CD4-positive, alpha-beta memory T cell (primary cell): ENCODE measurements at places on chromosomes 2 and 18. TPM values are rescaled to one million over a fixed set of nuclear protein-coding genes. Genes with fewer than 3 reads are reported as not detected.

ERLEC1 gene
- polyA plus RNA-seq = 37.1 TPM

DNA sequence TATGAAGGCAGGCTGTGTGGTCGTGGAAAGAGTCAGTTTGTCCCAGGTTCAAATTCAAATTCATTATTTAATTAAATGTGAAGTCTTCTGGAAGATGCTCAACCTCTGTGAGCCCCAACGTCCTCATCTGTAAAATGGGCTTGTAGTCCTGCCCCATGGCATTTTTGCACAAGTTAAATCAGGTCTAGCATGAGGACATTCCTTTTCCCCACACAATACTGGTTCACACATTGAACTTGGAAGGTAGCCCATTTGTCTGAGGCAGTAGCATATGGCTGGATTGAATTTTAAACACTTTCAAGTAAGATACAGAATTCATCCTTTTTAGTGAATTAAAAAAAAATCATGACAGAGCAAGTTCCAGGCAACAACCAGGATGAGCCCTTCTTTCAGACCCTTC, 665.4 kb upstream of the HS6ST1 start:
- no peaks in the 10 kb centered on the region for H3K4me1 ChIP-seq
- H3K36me3 ChIP-seq = no peaks in the 10 kb centered on the region
- H3K27ac ChIP-seq = no peak overlapping the region
- DNase-seq = no peak

GRCh38 chr2:233929352-233930022, 12.3 kb downstream of the TRPM8 start:
- H3K36me3 ChIP-seq = no peaks in the 10 kb centered on the region
- no peak overlapping the region for H3K4me3 ChIP-seq
- no peaks in the 10 kb centered on the region for H3K27me3 ChIP-seq
- no peaks in the 10 kb centered on the region for H3K4me1 ChIP-seq
- no peak overlapping the region for H3K27ac ChIP-seq
- no peak for DNase-seq

GRCh38 chr2:25490217-25490616, 148.5 kb upstream of the DNMT3A start:
- no peaks in the 10 kb centered on the region for H3K27me3 ChIP-seq
- no peaks in the 10 kb centered on the region for H3K4me1 ChIP-seq
- no peak overlapping the region for H3K4me3 ChIP-seq
- no peak overlapping the region for H3K27ac ChIP-seq

DNA sequence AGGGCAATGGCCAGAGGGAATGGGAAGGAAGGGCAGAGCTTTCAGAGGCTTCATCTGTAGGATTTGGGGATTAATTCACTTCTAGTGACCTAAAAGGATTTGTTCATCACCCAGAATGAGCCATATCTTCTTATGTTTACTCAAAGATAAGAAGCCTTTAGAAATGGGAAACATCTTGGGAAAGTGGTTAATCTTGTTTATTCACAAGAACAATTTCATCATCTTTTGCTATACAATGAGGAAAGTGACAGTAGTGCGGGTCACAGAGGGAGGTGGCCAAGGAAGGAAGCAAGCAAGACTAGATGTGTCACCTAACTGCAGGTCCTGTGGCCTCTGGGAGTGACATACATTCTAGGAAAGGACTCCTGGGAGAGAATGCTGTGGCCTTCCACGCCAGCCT, 140.4 kb upstream of the ALPP start:
- peaks cover 8% of the 10 kb centered on the region for H3K4me1 ChIP-seq
- peaks cover 11% of the 10 kb centered on the region for H3K36me3 ChIP-seq
- H3K27me3 ChIP-seq = no peaks in the 10 kb centered on the region
- no peak overlapping the region for H3K27ac ChIP-seq
